ENCODE measurements at places on chromosomes 4 and X.
A peak's percentile ranks its signal among the peaks of the same experiment; 100 is the strongest.

GRCh38 chr4:168773388-168774195 lies 236.5 kb downstream of the CBR4 start:
- DNase-seq: no peak

DNA sequence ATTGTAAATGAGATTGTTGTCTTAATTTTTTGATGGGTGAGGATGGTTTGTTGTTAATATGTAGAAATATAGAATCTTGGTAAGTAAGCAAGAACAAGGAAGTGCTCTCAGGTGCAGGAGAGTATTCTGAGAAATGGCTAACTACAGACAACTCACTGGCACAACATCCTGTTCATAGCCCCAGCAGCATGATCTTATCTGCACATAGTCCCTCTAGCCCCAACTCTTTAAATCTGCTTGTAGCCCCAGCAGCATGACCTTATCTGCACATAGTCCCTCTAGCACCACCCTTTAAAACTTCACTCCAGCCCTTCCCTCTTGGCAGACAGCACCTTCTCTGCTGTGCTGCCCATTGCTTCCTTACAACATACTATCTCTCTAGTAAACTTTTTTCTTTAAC lies 1957.1 kb upstream of the ADGRL3 start:
- DNase-seq: no peak

GRCh38 chrX:55135171-55135570 lies 46.4 kb downstream of the PAGE2 start:
- peak; percentile 23 for DNase-seq

DNA sequence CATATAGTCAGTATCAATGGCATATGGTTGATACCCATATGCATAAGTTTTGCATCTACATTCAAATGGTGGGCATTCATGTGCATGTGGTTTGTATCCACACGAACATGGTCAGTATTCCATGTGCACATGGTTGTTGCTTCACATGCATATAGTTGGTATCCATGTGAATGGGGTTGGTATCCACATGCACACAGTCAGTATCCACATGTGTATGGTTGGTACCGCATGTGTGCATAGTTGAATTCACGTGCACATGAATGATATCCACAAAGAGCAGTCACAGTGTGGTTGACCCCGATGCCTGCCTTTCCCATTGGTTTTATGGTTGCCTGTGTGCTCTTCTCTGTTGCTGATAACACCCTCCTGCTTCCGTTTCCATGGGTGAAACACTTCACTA lies 427.9 kb downstream of the STIM2 start:
- no peak for DNase-seq

- no peak for DNase-seq
These were observed 154.6 kb downstream of the EPHA5 start for GRCh38 chr4:65515646-65516045.

DNA sequence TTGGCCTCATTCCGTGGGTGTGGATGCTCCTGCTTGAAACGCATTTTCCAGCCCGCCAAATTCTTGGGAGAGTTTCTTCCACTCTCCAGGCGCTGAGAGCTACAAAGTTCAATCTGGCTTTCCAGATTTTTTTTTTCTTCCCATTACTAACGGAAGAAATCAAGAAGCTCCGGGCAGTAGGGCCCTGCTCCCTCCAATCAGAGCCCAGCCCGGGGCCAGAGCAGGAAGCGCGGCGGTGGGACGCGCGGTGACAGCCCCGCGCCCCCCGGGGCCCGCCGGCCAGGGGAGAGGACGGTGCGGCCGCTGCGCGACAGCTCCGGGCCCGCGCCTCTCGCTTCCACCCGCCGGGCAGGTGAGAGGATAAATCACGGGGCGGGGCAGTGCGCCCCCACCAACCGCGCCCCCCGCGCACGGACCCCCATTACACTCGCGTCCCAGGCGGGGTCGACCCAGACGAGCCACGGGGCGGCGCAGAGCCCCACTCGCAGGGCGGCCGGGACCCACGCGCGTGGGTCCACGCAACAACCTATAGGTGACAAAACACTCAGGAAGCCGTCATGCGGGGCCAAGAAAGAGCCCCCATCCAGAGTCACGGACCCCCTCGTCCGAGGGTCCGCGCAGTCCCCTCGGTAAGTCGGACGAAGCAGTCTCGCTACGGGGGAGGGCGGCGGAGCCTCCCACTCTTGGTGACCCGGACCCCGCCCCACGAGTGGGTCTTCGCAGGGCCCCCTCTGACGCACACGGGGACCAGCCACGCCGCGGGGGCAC lies 868 bp downstream of the AFAP1 start:
- no peak for DNase-seq

- DNase-seq: no peak
These were observed 46.0 kb downstream of the PCGF3 start for GRCh38 chr4:751676-752075.

- DNase-seq: no peak
These were observed 57.0 kb downstream of the ING2 start for GRCh38 chr4:183561905-183562304.

- DNase-seq: peak; percentile 42
These were observed 101.9 kb downstream of the MAML3 start for GRCh38 chr4:140052050-140052449.

DNA sequence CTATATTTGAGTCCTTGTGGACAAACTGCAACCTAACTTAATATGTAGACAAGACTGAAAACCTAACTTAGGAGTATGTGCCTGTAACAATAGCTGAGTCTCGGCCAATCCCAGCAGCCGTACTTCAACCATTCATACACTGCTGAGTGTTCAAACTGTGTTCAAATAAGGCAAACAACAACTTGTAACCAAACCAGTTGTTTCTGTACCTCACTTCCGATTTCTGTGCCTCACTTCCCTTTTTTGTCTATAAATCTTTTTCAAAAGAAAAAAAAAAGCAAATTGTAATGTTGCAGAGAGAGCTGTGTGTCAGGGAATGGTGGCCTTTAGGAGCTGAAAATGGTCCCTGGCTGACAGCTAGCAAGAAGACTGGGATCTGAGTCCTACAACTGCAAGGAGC lies 46.0 kb downstream of the GEMIN8 start:
- no peak for DNase-seq

DNA sequence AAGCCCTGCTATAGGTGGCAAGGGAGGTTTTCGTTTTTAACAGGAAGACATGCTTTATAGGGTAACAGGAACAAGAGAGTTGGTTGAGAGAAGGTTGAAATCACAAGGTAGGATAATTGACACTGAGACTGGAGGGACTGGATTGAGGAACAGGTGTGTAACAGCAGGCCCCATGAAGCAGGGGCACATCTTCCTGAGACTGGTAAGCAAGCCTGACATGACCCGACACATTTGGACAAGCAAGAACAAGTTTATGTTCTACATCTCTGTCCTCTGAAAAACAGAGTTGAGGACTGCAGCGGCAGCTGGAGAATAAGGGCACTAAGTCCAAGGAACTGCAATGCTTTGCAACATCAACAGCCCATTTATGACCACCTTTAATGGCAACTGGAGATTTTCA lies 5.2 kb downstream of the RPS4X start:
- DNase-seq: no peak

- DNase-seq: peak; percentile 43
These were observed 825 bp upstream of the RASGEF1B start for GRCh38 chr4:81472281-81473182.

DNA sequence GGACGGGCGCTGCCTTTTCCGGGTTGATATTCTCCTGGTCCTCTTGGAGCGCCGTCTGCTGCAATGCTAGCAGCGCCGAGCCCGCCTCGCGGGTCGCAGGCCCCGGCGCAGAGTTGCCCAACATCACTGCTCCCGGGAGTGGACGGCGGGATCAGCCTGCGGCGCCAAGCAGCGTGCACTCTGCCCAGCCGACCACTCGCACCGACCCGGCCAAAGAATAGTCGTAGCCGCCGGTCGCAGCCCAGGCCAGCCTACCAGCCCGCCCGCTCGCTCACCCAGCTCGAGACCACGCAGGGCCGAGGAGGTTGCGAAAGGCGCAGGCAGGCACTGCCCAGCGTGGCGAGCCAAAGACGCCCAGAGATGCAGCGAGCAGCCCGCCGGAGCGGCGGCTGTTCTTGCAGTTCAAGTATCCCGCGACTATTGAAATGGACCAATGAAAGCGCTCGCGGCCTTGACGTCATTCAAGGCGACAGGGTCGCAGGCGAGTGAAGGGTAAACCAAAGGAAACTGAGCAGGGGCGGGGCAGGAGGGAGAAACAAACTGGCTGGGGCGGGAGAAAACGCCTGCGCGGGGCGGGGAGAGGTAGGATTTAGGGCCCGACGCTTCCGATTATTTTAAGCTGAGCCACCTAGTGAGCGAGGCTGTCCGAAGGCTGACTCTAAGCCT lies at the start of gene CCNA2:
CCNA2 (minus strand) TSS at position 379 of the 666 bp plus-strand sequence; CDS start at position 124, 255 bp downstream.
- peak; percentile 99 for DNase-seq

GRCh38 chr4:140150886-140151698 lies 2.9 kb downstream of the MAML3 start:
- DNase-seq: peak; percentile 41

GRCh38 chr4:164115236-164115635 lies 620.7 kb downstream of the TMA16 start:
- DNase-seq: no peak

DNA sequence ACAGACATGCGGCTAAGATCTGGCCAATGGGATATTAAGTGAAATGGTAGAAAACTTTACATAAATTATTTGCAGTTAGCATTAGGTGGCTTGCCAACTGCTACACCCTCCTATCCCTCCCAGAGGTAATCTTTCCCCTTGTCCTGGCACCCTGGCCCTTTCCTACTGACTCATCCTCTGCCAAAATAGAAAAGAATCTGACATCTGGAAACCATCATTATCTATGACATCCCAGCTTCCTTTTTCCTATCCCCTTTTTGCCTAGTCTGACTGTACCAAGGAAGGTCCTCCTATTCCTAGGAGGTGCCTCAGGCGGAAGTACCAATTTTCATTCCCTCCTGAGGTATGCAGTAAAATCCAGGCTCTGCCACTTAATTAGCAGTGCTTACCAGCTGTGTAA lies 163.6 kb upstream of the KLF3 start:
- no peak for DNase-seq

GRCh38 chrX:1468250-1468772 lies 15.6 kb upstream of the ASMTL start:
- peak; percentile 93 for DNase-seq

- DNase-seq: no peak
These were observed 28.9 kb upstream of the HUWE1 start for GRCh38 chrX:53715346-53715924.

DNA sequence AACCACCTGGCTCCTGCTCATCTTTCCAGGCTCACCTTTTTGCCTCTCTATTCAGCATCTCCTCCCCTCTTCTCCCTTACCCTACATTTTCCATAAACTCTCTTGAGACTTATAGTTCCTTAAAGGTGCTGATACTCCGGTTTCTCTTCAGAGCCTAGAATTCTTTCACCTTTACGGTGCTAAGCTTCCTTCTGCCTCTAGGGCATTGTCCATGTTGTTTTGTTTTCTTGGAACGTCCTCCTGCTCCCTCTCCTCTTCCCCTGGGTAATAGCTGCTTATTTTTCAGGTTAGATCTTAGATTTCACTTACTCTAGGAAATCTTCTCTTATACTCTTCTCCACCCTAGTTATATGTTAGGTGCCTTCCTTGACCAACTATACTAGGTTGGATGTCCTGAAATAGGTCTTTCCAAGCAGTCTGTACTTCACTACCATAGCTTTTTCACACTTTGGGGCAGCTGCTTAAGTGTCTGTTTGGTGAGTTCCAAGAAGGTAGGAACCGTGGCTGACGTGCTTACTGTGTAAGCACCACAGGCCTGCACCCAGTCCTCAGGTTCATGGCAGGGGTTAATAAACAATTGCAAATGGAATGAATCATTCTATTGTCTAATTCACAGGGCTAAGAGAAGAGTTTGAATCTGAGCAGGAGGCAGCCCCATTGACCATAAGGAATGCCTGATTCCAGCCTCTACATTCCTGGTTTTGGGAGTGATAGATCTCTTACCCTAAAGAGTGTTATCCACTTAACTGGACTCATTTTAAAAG lies 227.5 kb downstream of the MGST2 start:
- no peak for DNase-seq

- DNase-seq: no peak
These were observed 274.6 kb upstream of the MAGEB2 start for GRCh38 chrX:29940750-29941149.

- DNase-seq: no peak
These were observed 258.6 kb upstream of the AGTR2 start for GRCh38 chrX:115911967-115912366.

- no peak for DNase-seq
These were observed 5.7 kb downstream of the SMIM20 start for GRCh38 chr4:25919676-25920075.

DNA sequence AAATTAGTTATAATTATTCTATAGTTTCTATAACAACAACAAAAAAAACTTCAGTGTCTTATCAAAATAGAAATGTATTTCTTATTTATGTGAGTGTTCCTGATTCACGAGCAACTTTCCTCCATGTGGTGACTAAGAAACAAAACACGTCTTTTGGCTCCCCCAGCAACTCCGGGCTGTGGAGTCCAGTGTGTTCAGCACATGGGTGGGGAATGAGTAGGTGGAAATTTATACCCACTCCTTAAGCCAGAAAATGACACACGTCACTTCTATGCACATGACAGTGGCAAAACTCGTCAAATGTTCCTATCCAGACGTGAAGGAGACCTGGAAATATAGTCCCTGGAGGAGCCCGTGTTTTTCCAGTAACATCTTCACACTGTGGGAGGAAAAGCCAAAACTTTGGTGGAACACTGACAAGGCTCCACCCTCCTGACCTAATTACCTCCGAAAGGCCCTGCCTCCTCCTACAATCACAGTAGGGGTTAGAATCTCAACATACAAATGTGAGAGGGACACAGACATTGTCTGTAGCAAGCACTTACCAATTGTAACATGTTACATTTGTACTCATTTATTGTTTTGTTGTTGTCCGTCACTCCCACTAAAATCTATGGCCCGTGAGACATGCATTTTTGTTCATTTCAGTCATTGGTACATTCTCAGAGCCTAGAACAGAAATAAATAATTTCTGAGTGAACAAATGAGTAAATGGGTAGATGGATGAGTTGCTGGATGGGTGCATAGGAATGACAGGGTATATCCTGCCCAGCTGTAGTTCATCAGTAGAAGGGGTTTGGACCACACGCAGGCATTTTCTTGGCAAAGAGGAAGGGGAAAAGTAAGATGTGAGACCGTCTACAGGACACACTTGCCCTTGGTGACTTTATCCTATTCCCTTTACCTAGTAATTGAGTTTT lies 605.8 kb upstream of the TENM3 start:
- DNase-seq: no peak

DNA sequence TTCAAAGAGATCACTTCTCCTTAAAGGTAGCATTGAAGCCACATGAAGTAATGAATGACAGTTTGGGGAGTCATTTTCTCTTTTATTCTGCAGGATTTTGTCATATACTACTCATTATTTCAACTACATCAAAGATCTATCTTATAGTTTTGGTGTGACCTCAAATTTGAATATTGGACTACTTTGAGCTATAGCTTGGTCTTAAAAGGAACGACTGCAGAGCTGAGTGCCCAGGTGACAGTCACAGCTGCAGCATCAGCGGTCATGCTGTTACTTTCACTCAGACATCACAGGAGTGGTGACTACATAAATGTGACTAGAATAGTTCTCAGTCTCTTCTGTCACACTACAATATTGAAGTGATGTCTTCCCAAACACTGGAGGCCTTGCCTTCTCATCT lies 10.7 kb upstream of the SPCS3 start:
- no peak for DNase-seq

DNA sequence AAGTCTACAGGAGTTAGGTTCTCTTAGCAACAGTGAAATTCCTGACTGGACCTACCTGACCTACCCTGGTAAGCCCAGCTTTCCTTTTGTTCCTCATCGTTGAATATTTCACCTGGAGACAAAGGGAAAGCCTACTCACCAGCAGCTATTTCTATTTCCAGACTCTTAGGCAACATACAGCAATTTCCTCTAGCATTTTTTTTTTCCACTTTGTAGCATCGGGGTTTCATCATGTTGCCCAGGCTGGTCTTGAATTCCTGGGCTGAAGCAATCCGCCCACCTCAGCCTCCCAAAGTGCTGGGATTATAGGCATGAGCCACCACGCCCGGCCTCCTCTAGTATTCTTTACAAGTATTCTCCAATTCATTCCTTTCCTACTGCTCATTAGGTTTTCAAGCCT lies 6.8 kb upstream of the S100G start:
- DNase-seq: no peak
